Activated naive CD4-positive, alpha-beta T cell treated with Interleukin-2 at 50 U/mL for 16 hours (primary cell): ENCODE measurements at places on chromosomes 1 and 21.

DNA sequence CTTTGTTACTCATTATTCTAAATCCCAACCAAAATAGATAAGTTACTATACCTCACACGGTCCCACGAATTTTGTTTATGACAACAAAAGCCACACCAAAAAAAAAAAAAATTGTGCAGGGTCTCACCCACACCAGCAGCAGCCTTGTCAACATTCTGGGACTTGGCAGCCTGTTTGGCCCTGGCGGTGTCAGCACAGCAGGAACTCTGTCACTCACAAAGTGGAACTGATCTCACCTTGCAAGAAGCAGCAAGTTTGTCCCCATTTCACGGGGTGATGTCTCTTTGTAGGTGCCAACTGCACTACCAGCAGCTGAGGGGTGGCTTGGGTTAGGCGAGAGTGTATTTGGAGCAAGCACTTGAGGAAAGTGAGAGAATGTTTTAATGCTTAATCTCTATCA lies 75.0 kb upstream of the CHRM3 start:
- no peak for DNase-seq

DNA sequence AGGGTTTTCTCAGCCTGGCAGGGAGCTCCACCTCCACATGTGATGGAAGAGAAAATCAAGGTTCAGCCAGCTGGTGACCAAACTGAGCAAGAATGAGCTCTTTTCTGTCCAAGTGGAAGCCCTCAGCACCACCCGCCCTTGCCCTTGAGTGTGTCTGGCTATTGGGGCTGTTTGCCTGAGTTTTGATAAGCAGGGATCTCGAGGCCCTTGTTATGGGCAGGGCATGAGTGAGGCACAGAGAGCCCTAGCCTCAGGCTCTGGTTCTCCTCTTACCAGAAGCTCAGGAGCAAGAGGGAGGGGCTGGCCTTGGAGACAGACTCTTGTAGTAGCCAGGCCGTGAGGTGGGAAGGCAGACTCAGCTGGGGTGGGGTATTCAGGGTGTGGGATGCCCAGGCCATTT lies 37.5 kb upstream of the ARF1 start:
- DNase-seq = no peak

DNA sequence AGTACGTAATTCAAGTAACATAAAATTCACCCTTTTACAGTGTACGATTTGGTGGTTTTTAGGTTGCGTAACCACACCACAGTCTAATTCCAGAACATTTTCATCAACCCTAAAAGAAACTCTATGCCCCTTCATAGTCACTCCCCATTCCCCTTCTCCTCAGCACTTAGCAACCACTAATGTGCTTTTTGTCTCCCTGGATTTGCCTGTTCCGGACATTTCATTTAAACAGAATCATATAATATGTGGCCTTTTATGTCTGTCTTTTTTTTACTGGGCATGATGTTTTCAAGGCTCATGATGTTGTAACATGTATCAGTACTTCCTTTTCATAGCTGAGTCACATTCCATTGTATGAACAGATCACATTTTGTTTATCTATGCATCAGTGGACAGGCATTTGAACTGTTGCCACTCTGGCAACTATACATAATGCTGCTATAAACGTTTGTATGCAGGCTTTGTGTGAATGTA lies 20.8 kb downstream of the OBSCN start:
- no peak for DNase-seq

- DNase-seq = no peak
Measured at GRCh38 chr1:174928541-174928940, 71.2 kb upstream of the CACYBP start.

- no peak for DNase-seq
Measured at GRCh38 chr1:174976436-174977108, 23.2 kb upstream of the CACYBP start.

GRCh38 chr1:95041491-95042165 lies 31.1 kb downstream of the ALG14 start:
- DNase-seq = no peak

GRCh38 chr1:247747616-247748015 lies 325 bp downstream of the OR14A2 start:
- DNase-seq = no peak

GRCh38 chr21:35232545-35233176 lies 183.6 kb upstream of the RUNX1 start:
- DNase-seq = no peak
